ENCODE measurements at places on chromosomes 2 and 18.

- DNase-seq, result peak; percentile 37
Observed at GRCh38 chr18:58128381-58129374, 84.7 kb downstream of the NEDD4L start.

DNA sequence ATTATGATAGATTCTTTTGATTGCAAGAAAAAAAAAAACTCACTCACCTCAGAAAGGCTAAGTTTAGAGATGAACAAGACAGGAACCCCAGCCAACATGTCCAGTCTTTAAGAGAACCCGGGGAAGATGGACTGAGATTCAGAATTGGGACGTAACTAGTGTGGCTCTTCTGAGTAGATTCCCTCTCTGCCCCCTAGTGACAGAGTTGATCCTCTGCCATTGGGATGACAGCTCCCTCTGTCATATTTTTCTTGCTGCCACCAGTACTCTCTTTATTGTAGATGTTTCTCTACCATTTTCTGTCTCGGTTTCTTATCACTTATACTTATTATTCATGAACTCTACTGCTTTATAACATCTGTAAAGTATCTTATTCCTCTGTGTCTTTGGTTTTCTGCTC, 77.7 kb downstream of the GULP1 start:
- DNase-seq, result no peak

DNA sequence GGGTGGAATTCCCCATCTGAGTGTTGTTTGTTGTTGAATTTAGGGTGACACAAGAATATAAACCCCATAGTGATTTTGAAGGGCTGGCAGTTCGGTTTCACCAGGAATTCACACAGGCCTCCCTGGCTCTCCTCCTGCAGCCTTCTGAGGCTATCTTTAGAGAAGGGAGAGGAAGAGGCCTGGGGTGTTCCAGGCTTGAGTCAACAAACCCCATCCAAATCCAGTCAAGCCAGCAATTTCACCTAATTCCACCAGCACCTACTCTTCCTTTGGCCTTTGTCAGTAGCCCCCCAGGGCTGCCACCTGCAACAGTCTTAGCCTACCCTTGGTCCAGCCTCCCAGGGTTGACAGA, 32.0 kb downstream of the MARCHF4 start:
- no peak for DNase-seq

DNA sequence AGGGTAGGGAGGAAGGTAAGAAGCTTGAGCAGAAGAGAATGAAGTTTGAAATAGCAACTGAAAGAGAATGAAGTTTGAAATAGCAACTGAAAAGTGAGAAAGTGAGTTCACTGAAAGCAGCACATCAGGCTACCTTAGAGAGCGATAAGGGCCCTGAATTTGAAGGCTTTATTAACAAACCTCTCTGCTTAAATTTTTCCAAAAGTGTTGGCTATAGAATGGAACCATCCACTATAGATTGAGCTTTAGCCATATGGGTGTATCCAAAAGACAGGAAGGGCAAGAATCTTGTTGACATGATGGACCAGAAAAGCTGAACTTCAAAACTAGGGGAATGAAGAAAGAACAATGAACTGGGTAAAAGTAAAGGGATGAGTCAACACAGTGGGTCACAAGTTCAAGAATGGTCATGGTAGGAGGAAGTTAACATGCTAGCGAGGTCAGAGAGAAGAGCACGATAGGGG, 122.5 kb downstream of the ASXL3 start:
- no peak for DNase-seq

DNA sequence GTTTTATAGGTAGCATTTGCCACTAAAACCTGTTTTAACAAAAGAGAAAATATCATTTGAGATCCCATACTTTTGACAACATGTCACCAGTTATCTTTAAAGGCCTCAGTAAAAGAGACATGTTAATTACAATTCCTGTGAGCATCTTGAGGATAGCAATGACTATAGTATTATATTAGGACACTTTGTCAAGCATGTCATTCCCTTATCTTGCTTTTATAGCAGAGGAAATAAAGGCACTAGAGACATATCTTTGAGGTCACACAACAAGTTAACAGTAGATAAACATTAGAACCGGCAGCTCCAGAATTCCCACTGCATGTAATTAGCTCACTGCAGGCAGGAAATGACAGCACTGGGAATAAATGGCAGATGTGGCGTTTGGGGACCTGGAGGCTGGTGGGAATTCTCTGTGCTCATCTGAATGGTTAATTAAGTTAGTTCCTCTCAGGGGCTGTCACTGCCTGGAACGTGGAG, 25.9 kb downstream of the LYPD6B start:
- no peak for DNase-seq

DNA sequence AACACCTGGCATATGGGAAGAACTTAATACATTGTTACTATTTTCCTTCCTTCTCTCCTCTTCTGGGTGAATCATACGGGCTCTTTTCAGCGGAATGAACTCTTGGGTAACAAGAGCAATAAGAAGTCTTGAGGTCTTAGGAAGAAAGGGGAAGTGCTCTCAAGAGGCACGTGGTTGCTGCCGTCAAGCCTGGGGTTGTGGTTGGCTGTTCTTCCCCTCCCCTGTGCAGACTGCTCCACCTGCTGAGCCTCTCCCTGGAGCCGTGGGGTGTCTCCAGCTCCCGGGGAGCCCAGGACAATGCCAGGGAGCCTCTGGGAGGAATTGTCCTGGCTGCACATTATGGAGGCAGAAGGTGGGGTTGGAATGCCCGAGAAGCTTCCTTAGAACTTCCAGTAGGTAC, 19.4 kb downstream of the TOGARAM2 start:
- DNase-seq, result no peak

DNA sequence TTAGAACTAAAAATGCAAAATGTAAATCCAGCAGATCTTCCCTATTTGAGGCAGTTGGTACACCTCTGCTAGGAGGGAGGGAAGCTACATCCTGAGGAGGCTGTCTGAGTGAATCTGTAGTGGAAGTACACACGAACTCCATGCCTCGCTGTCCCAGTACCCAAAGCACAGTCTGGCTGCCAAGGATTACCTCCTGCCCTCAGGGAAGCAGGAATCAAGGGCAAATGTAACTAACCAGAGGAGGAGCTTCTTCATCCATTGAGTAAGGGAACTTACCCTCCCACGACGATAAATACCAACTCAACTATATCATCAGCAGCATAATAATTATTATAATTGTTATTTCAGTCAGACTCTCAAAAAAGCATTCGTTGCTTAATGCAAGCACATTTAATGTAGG, 2.1 kb downstream of the DHRS9 start:
- DNase-seq, result no peak

DNA sequence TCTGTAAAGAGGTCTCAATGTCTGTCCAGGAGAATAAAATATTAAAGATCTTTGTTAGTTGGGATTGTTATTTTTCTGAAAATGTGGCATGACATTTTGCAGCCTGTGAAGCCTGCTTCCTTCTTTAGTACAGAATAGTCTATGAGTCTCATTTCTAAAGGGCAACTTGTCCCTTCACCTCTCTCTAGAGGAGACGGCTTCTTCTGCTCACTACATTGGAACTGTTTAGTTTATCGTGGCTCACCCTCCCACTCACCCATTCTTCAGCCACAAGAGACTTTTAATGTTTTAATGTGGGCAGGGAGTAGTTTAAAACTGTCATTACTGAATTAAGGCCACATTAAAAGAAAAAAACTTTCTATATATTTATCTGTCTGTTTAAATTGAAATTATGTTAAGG, 161.0 kb downstream of the BARD1 start:
- no peak for DNase-seq

GRCh38 chr2:58045580-58046334, 849 bp upstream of the VRK2 start:
- no peak for DNase-seq

DNA sequence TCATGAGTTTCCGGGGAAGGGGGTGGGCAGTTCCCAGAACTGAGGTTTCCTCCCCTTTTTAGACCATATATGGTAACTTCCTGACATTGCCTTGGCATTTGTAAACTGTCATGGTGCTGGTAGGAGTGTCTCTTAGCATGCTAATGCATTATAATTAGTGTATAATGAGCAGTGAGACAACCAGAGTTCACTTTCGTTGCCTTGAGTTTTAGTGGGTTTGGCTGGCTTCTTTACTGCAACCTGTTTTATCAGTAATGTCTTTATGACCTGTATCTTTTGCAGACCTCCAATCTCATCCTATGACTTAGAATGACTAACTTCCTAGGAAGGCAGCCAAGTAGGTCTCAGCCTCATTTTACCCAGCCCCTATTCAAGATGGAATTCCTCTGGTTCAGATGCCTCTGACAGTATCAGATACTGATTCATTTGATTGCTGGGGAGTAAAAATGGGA, 447.3 kb downstream of the XIRP2 start:
- no peak for DNase-seq

GRCh38 chr2:67234440-67234839, 162.7 kb upstream of the ETAA1 start:
- DNase-seq, result no peak

GRCh38 chr2:100125626-100126025, 16.8 kb downstream of the AFF3 start:
- DNase-seq, result no peak

GRCh38 chr2:196338440-196338839, 167.1 kb upstream of the STK17B start:
- DNase-seq, result peak; percentile 93

DNA sequence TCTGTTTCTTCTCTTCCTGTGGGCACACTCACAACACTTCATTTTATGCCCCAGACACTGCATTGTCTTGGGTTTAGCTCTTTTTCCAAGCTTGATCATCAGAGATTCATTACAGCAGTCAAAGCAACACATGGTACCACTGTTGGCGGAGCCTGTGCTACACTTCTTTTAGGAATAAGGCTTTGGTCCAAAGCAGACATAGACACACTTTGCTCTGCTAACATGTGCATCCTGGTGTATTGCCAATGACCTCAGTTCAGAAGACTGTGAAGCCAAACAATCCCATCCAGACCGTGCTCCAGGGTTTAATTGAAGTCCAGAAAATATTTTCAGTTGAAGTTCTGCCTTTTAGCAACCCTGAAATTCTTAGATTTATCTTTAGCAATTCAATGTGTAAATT, 354.6 kb upstream of the RAB12 start:
- peak; percentile 48 for DNase-seq

GRCh38 chr18:62767321-62767720, 52.0 kb downstream of the PHLPP1 start:
- DNase-seq, result no peak

- no peak for DNase-seq
Observed at GRCh38 chr2:136057023-136057801, 60.7 kb downstream of the CXCR4 start.

GRCh38 chr2:114543236-114543766, 100.9 kb downstream of the DPP10 start:
- no peak for DNase-seq

GRCh38 chr2:143725400-143725799, 596.2 kb downstream of the ARHGAP15 start:
- DNase-seq, result no peak

GRCh38 chr2:176935543-176936102, 277.0 kb upstream of the HNRNPA3 start:
- no peak for DNase-seq

DNA sequence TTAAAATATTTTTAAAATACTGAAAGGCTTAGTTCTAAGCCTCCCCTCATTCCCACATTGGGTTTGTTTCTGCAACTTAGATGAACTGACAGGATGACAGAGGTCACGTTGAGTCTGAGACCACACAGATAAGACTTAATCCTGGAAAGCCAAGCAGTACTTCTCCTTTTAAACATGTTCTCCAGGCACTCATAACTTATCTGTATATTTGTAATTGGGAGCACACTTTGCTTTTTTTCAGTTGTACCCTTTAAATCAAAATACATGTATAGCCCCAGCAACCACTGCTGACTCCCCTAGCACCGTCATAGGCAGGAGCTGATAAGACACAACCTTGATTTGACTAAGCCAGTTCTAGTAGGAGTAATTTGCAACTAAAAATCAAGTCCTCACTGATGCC, 394.8 kb downstream of the PID1 start:
- no peak for DNase-seq

DNA sequence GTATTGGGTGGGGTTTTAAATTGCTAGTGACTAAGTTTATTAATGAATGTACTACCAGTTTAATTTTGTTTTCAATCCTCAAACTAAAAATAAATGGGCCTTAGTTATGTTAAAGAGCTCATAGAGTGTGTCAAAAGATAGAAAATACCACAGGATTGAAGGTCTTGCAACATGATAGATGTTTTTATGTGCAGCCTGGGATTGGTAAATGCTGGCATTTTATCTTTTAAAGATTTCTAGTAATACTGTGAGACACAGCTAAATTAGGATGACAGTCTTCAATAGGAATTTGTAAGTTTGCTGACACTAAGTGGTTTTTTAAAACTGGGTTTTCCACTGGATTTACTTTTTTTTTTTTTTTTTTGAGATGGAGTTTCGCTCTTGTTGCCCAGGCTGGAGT, 122.3 kb downstream of the HAUS1 start:
- no peak for DNase-seq

DNA sequence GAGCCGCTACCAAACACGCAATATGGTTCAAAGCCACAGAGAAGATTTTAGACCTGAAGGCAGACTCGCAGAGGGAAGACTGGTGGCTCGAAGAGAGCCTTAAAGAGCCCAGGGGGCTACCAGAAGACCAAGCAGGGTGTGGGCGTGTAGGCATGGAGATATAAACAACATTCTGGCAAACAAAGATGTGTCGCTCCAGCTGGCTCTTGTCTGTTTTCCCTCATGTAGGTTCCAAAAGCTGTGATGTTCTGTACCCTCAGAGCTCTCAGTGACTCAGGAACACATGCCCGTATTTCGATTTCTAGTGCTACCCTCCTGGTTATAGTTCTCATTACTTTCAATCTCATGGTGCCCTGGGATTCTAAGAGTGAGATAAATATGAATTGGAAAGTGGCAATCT, 44.5 kb downstream of the DOCK10 start:
- DNase-seq, result no peak

GRCh38 chr2:34215174-34215573, 616.1 kb upstream of the FAM98A start:
- DNase-seq, result no peak

DNA sequence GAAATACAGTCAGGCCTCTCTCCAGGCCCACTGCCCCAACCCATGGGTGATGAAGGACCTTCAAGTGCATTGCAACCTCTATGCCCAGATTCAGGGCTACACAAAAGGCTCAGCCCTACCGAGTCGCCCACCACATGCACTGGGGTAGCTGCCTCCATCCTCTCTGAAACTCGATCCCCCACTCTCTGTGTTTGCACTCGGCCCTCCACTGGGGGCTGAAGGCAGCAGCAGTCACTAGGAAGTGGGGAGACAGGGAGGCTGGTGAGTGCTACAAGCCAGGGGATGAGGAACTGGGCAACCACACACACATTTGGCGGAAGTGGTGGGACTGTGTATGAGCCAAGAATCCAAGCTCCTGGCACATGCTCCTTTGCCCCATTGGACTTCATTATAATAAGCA, 94.6 kb downstream of the CERS6 start:
- DNase-seq, result no peak

DNA sequence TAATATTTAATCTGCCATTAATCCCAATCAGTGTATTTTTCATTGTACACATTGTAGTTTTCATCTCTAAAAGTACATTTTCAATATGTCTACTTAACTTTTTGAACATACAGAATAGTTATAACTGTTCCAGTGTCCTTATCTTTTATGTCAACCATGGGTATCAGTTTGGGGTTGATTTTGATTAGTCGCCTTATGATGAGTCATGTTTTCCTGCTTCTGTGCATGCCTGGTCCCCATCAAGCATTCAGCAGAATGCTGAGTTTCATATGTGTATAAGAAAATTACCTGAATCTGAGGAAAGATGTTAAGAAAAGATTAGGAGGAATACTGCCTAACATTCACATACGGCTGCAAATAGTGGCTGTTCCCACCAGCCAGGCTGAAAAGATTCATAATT, 17.7 kb downstream of the SPDYA start:
- DNase-seq, result no peak
